8988T (cell line): ENCODE measurements at places on chromosomes 11 and 22.
A peak's percentile ranks its signal among the peaks of the same experiment; 100 is the strongest.

DNA sequence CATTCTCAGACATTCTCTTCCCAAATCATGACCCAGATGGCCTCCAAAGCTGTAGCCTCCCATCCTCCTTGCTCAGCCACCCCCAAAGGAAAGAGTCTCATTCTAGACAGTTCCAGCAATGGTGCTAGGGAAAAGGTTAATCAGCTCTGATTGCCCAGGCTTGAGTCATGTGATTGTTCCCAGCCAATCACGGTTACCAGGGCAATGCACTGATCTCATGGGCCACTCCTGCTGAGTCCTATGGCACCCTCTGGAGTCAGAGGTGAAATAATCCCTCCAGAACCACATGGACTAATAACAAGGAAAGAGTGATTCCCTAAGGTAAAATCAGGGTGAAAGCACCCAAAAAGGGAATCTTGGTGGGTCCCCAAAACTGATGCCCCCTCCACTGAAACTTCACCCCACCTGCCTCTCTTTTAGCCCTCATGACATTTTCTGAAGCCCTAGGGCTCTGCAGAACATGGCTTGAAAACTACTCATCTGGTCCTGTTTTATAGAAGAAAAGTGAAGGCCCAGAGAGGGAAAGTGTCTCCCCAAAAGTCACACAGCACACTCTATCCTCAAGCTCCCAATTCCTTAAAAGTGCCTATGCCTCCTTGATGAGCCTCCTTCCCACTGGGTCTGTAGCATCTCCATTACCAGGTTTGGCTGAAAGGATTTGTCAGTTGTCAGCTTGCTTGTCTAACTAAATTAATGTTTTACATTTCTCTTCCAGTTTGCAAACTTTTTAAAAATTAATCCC, 203.7 kb downstream of the MN1 start:
- no peak for DNase-seq

- no peak for DNase-seq
Observed at GRCh38 chr11:73530109-73530508, 67.8 kb downstream of the FAM168A start.

- DNase-seq, result no peak
Observed at GRCh38 chr11:8249482-8249881, 14.2 kb downstream of the LMO1 start.

DNA sequence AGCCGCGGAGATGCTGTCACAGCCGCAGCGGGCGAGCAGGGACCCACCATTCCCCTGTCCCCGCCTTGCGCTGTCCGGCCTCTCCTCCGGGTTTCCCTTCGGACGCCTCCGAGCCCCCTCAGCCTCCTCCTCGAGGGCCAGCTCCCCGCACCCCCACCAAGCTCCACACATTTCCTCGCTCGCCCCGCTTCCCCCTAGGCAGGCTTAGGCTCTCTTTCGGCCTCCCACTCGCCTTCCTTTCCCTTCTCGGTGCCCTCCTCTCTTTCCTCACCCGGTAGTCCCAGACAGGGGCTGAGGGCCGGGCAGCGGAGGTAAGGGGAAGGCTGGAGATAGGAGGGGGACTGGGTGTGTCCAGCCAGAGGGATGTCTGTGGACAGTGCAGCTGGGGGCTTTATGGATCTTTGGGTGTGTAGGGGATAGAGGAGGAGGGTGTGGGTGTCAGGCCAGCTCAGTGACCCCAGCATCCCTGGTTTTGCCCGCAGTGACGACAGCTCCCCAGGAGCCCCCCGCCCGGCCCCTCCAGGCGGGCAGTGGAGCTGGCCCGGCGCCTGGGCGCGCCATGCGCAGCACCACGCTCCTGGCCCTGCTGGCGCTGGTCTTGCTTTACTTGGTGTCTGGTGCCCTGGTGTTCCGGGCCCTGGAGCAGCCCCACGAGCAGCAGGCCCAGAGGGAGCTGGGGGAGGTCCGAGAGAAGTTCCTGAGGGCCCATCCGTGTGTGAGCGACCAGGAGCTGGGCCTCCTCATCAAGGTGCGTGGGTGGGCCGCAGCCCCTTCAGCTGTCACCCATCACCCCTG, 1.6 kb downstream of the KCNK4 start:
- peak; percentile 29 for DNase-seq

- DNase-seq, result no peak
Observed at GRCh38 chr11:124917115-124917637, 1.9 kb upstream of the HEPN1 start.

DNA sequence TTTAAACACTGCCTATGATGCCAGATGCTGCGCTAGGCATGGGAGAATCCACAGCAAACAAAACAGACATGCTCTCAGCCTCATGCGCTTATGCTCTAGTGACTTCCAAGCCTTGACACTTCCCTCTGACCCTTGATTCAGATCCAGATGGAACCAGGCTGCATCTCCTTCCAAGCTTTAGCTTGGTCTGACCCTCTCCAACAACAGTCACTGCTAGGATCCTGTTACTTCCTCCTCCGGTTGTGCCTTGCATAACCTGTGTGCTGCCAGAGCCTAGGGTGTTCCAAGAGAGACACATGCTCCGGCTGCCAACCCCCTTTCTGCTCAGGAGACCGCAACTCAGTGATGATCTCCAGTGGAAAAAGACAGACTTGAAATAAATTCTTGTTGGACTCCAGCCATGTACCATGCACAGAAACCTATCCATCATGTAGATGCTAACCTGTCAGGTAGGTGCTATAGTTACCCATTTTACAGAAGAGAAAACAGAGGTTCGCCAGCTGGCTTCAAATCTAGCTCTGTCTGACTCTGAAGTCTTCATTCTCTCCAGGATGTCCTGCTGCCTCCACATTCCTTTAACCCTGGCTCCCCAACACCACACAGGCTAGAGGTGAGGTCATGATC, 136.3 kb upstream of the TEAD1 start:
- no peak for DNase-seq

GRCh38 chr11:66915046-66915832, 42.9 kb downstream of the PC start:
- DNase-seq, result no peak

DNA sequence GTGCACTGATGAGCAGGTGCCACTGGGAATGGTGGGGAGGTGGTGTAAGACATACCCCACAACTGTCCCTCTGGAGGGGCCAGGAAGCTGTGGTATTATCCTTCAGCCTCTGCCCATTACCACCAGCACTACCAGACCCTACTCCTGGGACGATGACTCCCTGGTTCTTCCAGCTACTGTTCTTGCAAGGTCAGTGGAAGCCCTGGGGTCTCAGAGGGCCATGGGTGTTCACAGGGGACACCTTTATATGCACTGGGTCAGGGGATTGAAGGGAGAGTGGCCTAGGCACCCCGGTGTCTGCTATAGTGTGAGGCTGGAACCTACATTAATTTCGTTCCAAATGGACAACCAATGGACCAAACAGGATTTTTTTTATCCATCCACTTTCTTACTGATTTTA, 102.1 kb downstream of the RPS6KA4 start:
- DNase-seq, result no peak

DNA sequence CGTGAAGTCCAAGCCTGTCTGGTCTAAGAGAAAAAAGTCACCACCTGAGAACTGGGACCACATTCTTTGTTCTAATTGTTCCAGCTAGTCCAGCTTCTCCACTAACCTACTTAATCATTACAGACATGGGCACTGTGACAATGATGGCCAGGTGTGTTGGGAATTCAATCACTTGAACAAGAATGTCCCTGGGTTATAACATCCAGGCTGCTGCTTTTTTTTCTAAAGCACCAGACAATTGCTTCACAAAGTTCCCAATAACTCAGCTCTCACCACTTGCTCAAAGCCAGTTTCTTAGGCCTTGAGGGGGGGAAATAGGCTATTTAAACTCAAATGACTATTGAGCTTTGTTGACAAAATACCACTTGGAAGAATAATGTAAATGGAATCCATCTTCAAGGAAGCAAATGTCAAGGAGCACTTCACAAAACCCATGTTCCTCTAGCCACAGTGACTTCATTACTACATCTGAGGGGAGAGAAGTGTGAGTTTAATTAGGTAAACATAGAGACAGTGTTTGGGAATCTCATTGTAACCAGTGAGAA, 80.3 kb downstream of the ME3 start:
- DNase-seq, result no peak

DNA sequence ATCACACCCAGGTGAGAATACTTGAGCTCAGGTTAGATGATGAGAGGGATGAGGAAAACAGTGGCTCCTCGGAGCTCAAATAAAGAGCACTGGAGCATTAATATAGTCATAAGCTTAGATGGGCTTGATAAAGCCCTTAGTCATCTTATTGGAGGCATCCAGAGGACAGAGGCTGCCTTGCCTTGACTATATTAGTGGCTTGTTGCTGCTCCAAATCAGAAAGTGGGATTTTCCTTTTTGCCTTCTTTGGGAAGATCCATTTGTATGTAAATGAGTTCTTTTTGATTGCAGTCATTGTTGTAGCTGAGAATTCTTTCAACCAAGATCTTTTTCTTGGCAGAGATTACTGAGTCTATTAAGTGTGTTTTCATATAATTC, 18.9 kb downstream of the ADM start:
- DNase-seq, result no peak

- DNase-seq, result no peak
Observed at GRCh38 chr22:25067851-25068421, 115.4 kb downstream of the KIAA1671 start.

DNA sequence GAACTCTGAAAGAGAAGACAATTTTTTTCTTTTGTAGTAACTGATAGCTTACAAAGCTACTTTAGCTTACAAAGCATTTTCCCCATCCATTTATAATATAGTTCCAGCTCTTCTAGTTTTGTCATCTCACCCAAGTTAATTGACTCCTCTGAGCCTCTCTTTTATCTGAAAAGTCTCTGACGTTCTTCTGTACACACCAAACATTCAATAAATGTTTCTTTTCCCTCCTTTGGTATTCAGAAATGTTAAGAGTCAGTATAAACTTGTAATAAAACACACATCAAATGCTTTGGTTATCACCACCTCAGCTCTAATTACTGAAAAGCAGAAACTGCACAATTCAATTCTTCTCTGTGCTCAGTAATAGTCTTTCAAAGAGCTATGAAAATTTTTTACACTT, 5.9 kb downstream of the CCDC90B start:
- no peak for DNase-seq

DNA sequence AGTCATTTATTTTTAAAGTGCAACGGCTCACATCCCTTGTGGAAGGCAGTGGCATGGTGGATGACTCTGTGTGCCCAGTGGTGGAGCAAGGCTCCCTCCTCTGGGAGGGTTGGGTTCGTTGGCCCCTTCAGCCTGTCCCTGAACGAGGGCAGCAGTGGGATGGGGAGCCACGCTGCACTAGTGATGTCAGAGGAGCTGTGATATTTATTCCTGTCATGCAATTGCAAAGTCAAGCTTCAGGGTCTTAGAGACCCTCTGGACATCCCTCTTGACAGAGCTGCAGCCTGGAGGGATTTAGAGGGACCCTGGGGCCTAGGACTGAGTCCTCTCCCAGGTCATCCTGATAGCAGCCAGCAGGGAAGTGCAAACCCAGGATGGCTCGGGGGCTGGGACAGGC, 78.2 kb upstream of the NARS2 start:
- no peak for DNase-seq

- no peak for DNase-seq
Observed at GRCh38 chr11:102407901-102408300, 44.7 kb downstream of the TMEM123 start.

DNA sequence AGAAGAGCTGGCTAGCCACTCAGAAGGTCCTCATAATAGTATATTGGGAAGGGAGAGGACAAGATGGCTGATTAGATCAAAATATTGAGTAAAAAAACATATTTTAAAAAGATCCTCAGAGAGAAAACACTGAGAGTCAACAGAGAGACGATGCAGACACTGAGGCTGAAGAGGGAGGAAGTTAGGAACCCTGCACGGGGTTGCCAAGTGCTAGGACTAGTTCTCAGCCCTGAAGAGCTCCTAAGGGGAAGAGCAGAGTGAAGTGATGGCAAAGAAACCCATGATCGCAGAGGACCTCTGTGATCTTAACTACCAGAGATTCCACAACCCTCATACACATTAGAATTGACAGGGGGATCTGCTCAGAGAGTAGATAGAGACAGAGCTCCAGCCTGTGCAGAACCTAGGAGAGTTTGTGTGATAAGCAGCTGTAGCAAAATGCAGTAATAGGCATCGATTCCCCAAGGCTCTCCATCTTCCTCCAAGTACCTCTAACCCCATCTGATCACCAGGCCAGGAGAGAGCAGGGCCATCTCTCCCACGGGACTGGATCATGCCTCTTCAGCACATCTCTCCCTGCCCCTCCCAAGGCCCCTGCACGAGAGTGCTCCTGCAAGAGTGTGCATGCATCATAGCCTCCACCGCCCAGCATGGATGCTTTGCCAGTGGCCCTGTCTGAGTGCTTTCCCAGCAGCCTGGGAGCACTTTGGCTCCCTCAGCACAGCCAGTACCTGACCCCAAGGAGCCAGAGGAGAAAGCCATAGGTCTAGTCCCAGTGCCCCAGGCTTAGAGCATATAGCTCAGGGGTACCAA, 41.2 kb upstream of the ARL14EP start:
- no peak for DNase-seq

- no peak for DNase-seq
Observed at GRCh38 chr22:23787600-23787896, 782 bp downstream of the SMARCB1 start.

DNA sequence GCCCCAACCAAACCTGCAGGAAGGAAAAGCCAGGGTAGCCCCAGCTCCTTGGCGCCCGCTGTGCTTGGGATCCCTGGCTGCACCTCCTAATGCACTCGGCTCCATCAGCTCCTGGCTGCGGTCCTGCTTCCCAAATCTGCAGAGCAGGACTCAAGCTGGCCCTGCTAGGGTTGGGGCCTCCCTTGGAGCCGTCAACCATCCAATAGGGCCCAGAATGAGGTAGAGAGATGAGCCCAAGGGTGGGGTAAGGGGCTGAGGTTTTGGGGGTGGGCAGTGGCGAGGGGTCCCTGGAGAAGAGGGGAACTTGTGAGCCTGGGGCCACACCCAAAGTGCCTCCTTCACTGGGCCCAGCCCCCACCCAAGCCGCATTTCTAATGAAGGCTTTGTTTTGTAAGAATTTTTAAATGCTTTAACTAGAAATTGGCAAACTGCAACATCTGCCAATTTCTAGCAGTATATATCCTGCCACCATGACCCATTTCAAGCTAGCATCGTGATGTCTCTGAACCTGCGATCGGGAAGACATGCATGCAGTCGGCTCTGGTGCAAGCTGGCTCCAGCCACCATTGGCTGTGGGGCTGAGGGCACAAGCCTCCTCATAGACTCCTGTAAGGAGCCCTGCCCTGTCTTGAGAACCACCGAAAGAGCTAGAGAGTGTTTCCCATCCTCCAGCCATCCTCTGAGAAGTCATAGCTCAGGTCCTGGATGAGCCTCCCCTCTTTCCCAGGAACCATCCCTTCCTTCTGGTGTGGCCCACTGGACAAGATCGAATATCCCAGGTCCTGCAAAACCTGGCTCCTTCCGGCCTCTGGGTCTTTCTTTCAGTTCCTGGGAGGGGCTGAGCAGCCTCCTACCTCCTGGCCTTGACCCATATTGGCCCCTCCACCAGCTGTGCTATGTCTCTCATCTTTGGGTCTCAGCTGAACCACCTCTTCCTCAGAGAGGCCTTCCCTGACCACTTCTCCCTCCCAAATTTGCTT, 15.5 kb downstream of the C1QTNF6 start:
- no peak for DNase-seq
